Left renal pelvis (tissue), 4 donors: ENCODE measurements at places on chromosomes 16 and 17. TPM values are rescaled to one million over a fixed set of nuclear protein-coding genes. Genes with fewer than 3 reads are reported as not detected.

SPATA22 gene
- polyA plus RNA-seq = 0.82 TPM

VAT1L gene
- 4.0 TPM for polyA plus RNA-seq

DNA sequence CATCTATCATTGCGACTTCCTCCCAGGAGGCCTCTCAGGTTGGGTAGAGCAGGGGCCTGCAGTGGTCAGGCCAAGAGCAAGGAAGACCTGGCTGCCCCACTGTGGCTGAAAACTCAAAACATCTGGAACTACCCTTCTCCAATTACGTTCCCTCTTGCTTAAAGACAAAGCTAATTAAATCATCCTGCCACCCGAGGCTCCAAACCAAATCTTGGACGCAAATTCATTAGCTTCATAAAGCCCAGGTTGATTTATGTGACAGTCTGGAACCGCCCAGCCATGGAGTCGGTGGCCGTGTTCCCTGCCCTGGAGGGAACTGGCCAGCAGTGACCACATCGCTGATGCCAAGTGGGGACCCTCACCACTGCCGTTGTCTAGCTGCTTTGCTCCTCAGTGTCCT, 21.4 kb downstream of the GRIN2C start:
- no peak for DNase-seq

- DNase-seq = no peak
Observed at GRCh38 chr17:6159541-6160231, 89.5 kb downstream of the WSCD1 start.

GRCh38 chr17:64688481-64688880, 26.4 kb upstream of the SMURF2 start:
- no peak for DNase-seq

DNA sequence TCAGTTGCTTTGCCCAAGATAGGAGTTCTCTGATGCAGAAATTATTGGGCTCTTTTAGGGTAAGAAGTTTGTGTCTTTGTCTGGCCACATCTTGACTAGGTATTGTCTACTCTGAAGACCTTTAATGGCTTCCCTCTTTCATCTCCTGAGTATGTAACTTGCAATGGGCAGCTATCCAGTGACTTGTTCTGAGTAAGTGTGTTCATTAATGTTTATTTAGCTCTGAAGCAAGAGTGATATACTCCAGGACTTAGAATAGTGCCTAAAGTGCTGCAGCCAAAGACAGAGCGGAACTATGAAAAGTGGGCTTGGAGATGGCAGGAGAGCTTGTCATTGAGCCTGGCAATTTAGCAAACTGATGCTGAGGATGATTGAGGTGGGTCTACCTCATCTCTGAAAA, 8.8 kb upstream of the TANGO6 start:
- no peak for DNase-seq

GRCh38 chr16:23163921-23164320, 14.7 kb upstream of the USP31 start:
- no peak for DNase-seq

DNA sequence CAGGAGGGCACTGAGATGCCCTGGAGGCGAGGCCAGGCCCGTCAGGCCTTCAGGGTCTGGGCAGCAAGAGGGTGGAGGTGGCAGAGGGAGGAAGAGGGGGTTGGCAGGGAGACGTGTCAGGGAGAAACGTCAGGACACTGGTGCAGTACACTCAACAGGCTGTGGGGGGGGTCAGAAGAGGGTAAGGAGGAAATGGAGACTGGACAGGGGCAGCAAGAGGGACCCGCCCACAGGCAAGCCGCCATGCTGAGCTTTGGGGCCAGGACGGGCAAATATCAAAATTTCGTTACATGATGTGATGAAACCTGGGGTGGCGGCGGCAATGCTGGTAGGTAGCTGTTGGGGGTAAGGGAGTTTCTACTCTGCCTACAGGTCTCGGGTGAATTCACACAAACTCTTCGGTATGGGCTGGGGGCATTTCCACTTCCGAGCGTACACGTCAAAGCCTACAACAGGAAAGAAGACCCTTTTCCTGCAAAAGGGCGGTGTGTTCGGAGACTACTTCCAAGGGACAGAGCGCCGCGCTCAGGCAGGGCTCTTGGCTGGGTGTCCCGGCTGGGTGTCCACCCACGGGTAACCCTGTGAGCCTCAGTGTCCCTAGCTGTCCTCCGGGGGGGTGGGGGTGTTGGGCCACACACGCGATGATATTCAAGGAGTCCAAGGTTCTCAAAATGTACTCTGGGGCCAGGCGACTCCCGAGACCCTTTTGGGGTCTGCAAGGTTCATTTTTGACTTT, 43.3 kb upstream of the ATP2A3 start:
- DNase-seq = no peak

DNA sequence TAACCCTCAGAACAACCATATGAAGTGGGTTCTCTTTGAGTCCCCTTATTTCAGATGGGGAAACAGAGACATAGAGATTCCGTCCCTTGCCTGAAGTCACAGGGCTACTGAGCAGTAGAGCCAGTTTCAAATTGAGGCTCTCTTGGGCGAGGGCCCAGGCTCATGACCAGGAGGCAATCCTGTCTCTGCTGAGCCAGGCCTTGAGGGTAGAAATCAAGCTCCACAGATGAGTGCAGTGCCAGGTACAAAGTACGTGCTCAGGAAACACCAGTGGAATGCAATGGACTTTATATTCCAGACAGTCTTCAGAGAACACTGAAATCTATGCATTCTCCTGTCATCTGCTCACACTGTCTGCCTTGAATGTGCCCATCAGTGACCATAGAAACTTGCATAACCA, 291.7 kb upstream of the MAF start:
- no peak for DNase-seq

GRCh38 chr17:16013943-16014407, 14.4 kb downstream of the TTC19 start:
- DNase-seq = no peak

C16orf89 gene
- 5.2 TPM for polyA plus RNA-seq

C16orf54 gene
- 0.20 TPM for polyA plus RNA-seq

CA10 gene
- polyA plus RNA-seq = 6.7 TPM

PABPN1L gene
- not detected for polyA plus RNA-seq
